ENCODE measurements at places on chromosomes 16 and 17.

DNA sequence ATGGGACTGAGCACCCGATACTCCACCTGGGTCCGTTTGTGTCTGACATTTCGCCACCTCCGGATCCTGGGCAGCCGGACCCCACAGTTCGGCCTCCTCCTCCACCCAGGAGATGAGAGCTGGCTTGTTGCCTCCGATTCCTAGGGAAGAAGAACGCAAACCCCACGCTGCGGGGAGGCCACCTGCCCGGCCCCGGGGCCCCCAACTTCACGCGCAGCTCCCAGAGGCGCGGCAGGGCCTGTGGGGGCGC lies 542 bp downstream of the ZNF764 start:
- no peak for DNase-seq

DNA sequence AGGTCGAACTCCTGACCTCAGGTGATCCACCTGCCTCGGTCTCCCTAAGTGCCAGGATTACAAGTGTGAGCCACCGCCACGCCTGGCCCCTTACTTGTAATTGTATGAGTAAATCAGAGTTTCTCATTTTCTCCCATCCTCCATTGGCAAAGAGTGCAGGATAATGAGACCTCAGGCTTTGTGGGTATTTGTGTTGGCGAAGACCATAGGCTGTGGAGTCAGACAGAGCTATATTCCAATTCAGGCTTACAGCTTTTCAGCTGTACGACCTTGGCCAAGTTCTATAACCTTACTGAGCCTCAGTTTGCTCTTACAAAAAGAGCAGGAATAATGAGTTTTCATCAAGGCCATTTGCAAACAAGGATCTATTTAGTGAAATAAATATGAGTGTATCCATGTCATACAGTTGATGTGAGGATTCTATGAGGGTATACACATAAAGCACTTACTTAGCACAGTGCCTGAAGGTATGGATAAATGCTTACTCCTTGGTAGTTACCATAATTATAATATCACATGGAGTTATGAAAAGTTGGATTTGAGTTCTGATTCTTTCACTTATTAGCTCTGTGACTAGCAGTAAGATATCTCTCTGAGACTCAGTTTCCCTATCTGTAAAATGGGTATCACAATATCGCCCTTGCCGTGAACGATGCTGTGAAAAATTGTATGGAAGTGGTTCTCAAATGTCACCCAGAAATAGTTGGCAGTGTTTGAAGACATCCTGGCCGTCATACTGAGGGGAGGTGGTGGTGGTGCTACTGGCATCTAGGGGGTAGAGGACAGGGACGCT lies 25.6 kb upstream of the CPPED1 start:
- no peak for DNase-seq

DNA sequence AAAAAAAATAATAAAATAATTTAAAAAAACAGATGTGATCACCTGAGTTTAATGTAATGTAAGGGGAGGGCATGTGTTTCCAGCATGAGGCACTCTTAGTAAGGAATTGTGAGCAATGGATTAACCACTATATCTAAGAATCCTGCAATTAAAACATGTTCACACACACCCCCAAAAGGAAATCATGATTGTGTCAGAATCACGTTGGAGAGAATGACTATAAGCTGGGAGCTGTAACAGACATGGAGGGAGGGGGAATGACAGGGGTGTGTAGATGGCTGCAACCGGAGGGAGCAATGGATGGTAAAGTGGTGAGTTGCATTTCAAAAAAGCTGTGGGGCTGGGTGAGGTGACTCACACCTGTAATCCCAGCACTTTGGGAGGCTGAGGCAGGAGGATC lies 13.6 kb upstream of the CCL22 start:
- no peak for DNase-seq

GRCh38 chr17:41264599-41264998 lies 579 bp upstream of the KRTAP9-6 start:
- no peak for DNase-seq

DNA sequence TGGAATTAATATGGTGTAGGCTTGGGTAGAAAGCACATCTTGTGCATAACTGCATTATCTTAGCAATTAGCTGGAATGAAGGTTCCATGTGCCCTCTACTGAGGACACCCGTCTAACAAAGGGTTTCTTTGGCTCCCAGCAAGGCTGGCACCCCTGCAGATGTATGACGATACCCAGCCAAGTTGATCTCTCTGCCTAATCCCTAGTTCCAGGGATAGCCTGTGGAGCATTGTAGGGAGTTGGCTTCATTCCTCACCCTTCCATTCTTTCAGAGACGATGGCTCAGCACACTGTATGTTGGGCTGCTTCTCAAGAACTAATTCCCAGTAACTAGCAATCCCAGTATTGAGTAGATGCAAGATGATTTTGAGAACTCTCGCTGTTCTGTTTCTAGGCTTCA lies 182.5 kb downstream of the SNX29 start:
- DNase-seq = no peak

DNA sequence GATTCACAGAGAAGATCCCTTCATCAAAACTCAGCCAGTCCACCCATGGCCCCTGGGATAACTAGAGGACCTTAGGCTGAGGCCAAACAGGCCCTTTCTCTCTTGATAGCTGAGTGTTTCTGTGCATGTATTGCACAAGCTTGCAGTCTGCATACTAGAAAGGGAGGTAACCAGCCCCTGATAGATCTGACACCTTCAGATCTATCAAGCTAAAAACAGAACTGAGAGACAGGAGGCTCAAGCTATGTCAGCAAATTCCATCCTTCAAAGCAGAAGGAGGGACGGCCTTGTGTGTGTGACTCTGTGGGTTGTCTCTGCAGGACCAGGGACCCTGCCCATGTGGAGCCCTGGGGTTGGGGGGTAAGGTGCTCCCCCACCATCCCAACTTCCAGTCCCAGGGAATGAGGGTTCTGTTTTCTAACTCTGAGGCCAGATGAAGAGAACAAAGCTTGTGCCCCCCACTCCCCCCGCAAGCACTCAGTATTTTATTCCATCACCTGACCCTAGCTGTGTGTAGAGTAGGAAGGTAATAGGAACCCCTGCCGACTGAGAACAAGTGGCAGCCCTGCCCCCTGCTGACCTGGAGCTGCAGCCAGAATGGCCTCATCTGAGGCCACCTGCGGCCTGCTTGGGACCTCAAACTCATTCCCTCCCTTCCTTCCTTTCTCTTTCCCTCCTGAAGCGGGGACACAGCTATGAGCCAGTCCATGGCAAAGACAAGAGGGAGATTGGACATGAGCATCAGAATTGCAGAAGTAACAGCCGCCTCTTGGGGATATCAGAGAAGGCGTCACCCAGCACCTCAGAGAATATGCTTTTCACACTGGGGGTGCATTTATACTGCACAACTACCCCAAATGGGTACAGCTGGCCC lies 63.8 kb downstream of the SMPD3 start:
- no peak for DNase-seq

DNA sequence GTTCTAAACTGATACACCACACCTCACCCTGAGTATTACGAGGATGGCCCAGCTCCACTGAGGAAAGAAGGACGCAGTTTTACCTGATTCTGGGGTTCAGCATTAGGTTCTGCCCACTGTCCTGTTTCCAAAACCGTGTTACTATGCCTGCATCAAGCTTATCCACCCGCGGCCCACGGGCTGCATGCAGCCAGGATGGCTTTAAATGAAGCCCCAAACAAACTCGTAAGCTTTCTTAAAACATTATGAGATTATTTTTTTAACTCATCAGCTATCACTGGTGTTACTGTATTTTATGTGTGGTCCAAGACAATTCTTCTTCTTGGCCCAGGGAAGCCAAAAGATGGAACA lies 4.0 kb upstream of the CD300LG start:
- no peak for DNase-seq

DNA sequence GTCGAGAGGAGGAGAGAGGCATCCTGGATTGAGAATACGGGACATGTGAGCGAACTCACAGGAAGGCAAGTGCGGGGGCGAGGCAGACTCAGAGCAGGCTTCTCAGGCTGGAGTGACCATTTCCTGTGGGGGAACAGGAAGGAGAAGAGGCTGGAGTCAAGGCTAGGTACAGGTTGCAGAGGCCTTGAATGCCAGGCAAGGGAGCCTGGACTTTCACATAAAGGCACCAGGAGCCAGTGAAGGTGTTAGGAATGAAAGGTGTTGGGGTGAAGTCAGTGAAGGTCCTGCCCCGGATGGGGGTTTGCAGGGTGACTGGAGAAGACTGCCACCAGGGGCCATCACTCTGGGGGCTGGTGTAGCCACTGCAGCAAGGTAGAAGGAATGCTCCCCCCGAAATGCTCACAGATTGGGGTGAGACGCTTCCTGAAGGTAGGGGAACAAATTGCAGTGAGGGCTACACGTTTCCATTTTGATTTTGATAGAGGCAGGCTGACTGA lies 5.3 kb upstream of the GPRC5C start:
- no peak for DNase-seq

GRCh38 chr16:29729116-29729521 lies 16.7 kb downstream of the C16orf54 start:
- DNase-seq = peak; percentile 87

DNA sequence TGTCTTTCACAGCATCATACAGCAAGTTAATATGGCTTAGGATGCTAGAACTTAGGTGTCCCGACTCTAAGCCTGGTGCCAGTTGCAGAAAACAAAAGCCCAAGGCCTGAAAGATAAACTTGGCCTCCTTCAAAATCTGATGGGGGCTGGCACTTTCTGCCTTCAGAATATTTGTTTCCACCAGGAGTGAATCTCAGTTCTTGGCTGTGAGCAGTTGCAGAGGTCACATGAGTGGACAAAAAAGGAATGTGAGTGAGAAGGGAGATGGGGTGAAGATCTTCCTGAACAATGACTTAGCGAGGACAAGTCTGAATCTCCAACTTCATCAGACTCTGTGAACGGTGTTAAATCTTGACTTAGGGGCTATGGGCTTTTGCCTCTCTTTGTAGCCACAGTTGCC lies 46.6 kb downstream of the HOXB1 start:
- DNase-seq = no peak

GRCh38 chr17:17784657-17785267 lies 52.0 kb downstream of the SREBF1 start:
- DNase-seq = no peak

- no peak for DNase-seq
These were observed 199.4 kb upstream of the RPL38 start for GRCh38 chr17:74004056-74004455.

GRCh38 chr17:27915709-27916108 lies 22.5 kb upstream of the LYRM9 start:
- no peak for DNase-seq
